ENCODE measurements at places on chromosomes 4 and X.

DNA sequence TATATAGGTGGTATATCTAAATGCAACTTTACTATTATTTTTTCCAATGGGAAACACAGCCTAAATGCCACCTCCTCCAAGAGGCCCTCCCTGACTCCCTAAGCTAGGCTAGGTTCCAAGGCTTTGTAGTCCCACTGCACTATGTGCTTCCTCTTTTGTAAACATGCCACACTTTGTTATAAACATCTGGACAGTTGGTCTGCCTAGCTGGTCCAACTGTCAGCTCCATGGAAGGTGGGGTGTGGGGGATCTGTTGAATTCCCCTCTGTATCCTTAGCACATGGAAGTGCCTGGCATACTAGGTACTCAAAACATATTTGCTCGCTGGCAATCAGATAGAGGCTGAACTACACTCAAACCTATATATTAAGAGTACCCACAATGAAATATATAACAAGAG, 63.4 kb downstream of the SLC9A7 start:
- DNase-seq: no peak

- DNase-seq: no peak
These were observed 22.5 kb downstream of the FAM241A start for GRCh38 chr4:112167794-112168193.

GRCh38 chrX:25721564-25721963, 416.6 kb upstream of the MAGEB18 start:
- no peak for DNase-seq

- DNase-seq: no peak
These were observed 31.4 kb upstream of the XAGE2 start for GRCh38 chrX:52337410-52337809.
